ENCODE measurements at places on chromosomes 3 and 15. TPM values are rescaled to one million over a fixed set of nuclear protein-coding genes. Genes with fewer than 3 reads are reported as not detected.
A peak's percentile ranks its signal among the peaks of the same experiment; 100 is the strongest.

DNA sequence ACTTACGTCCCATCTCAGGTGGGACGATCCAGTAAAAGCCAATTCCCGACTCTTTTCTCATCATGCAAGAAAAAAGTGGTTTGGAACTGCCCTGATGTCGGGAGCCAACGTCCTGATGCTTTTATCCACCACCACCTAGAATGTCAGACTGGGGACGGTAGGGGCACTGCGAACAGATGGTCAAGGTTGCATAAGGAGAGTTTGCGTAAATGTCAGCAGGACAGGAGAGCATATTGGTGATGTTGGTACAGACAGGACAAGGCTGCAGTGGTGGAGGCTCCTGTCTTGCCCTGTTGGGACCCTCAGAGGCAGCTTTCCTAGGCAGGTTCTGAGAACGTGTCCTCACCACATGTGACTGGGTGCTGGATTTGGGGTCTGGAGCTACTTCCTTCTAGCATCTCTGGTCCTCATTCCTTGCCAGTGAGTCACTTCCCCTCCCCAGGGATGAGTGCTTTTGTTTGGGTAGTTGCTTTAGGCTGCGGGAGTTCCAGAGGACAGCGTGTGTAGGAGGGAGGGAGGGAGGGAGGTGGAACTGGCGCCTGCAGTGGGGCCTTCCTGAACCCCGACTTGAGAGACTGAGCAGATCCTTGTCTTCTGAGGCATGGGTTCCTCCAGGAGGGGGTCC, 21.0 kb downstream of the THSD4 start:
- H3K4me3 ChIP-seq, result no peak overlapping the region
- no peaks in the 10 kb centered on the region for H3K27me3 ChIP-seq
- no peak overlapping the region for H3K27ac ChIP-seq
- no peaks in the 10 kb centered on the region for H3K4me1 ChIP-seq
- H3K36me3 ChIP-seq, result no peaks in the 10 kb centered on the region

DNA sequence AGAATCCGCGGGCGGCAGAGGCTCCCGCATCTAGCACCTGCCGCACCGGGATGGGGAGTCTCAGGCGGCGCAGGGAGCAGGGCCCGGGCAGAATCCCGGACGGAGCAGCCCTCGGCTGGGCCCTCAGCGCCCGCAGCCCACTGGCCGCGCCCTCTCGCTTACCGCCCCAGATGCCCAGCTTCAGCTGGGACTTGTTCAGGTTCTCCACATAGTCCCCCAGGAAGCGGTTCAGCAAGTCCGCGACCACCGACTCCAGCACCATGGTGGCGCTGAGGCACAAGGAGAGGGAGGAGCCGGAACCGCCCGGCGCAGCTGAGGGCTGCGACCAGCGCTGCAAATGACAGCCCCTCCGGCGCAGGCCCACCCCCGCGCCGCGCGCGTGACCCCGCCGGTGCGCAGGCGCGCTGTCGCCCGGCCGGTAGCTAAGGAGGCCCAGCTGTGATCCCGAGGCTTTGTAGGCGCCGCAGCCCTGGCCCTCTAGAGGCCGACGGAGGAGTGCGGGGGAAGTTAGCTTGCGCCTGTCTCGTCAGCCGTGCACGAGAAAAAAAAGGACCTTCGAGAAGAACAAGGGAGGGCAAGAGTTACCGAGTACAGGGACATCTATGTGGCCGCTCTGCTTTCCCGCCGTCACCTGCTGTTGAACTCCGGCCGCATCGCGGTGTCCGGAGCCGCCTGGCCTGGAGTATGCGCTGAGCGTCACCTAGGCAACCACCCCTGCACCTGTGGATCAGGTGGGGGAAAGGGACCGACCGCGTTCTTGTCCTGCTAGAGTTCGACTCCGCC, at the start of gene VPS13C:
TSS of gene VPS13C (minus strand) at position 335 of the 783 bp plus-strand sequence. CDS start at position 262, 73 bp downstream.
- peaks cover 36% of the 10 kb centered on the region for H3K4me1 ChIP-seq
- DNase-seq, result peak; percentile 95
- H3K4me3 ChIP-seq, result peak within 1 kb of the TSS; percentile 96
- no peaks in the 10 kb centered on the region for H3K36me3 ChIP-seq
- H3K27ac ChIP-seq, result peak within 1 kb of the TSS; percentile 98

- no peaks in the 10 kb centered on the region for H3K4me1 ChIP-seq
- DNase-seq, result no peak
- no peaks in the 10 kb centered on the region for H3K36me3 ChIP-seq
- no peak overlapping the region for H3K4me3 ChIP-seq
Measured at GRCh38 chr3:41819236-41819635, 142.7 kb downstream of the ULK4 start.

- H3K27ac ChIP-seq, result no peak overlapping the region
- peaks cover 10% of the 10 kb centered on the region for H3K4me1 ChIP-seq
- H3K36me3 ChIP-seq, result no peaks in the 10 kb centered on the region
- H3K27me3 ChIP-seq, result no peaks in the 10 kb centered on the region
- no peak overlapping the region for H3K4me3 ChIP-seq
Measured at GRCh38 chr15:35626571-35627318, 80.8 kb upstream of the DPH6 start.

- H3K36me3 ChIP-seq, result no peaks in the 10 kb centered on the region
- no peaks in the 10 kb centered on the region for H3K27me3 ChIP-seq
- H3K27ac ChIP-seq, result no peak overlapping the region
- H3K4me1 ChIP-seq, result no peaks in the 10 kb centered on the region
- DNase-seq, result no peak
Measured at GRCh38 chr3:22593638-22594037, 609.5 kb upstream of the UBE2E2 start.

Gene SPINT1
- 76.5 TPM for total RNA-seq

DNA sequence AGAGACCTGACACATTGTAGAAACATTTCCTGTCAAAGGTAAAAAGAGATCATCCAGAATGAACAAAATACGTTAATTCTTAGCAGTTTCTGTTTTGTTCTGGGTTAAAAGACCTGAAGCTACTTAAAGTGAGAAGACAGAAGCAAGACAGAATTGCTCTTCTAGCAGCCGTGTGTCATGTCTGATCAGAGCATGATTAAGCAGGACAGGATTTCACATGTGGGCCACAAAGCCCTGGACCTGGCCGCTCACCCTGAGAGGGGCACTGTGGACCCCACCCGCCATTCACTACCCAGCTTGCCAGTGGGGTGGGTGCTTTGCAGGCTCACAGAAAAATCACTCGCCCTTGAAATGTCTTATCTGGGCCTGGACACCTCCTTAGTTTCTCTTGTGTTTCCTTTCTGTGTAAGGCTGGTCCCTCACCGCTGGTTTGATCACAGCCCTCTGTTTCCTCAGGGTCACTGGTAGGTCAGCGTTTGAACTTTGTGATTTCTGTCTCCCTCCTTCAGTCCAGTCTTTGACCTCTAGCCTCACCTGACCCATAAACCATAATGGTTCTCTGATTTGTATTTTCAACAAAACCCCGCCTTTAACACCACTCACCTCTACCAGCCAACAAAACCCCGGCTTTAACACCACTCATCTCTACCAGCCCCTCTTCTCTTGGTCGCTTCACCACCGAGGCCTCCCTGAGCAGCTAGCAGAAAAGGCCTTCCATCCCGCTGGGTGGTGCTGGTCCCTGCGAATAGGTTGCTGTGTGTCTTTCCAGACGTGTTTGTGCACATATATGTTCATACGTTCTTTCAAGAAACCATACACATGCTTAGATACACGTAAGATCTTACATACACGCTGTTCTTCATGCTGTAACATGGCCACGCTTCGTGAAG, 185.0 kb downstream of the OR4M2 start:
- H3K27me3 ChIP-seq, result no peaks in the 10 kb centered on the region
- DNase-seq, result no peak
- H3K27ac ChIP-seq, result peak overlapping the region; percentile 33
- no peak overlapping the region for H3K4me3 ChIP-seq

Gene HYAL1
- total RNA-seq, result 58.2 TPM

GRCh38 chr3:64865839-64866570, 178.2 kb upstream of the ADAMTS9 start:
- no peak for DNase-seq
- H3K27me3 ChIP-seq, result no peaks in the 10 kb centered on the region
- H3K36me3 ChIP-seq, result no peaks in the 10 kb centered on the region

DNA sequence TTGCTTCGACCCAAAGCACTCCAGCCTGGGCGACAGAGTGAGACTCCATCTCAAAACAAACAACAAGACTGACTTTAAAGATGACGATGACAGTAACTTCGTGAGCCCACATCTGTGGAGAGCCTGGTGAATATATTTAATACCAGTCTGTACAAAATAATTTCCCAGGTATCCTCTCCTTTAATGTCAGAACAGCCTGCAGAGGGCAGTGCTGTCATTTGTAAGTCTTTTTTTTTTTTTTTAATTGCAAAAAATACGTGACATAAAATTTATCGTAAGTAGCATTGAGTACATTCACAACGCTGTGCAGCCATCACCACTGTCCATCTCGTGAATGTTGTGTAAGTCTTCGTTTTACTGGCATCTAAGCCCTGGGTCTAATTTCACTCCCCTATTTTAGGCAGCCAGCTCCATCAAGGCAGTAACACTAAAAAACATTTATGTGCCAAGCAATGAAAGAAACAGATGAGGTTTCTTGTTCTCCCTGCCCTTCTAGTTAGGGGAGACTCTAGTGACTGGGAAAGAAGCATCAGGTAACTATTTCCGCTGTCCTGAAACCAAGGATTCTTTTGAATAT, 1.4 kb downstream of the HTD2 start:
- peak overlapping the region; percentile 94 for H3K4me3 ChIP-seq
- peak overlapping the region; percentile 99 for H3K27ac ChIP-seq
- H3K27me3 ChIP-seq, result no peaks in the 10 kb centered on the region
- peaks cover 29% of the 10 kb centered on the region for H3K4me1 ChIP-seq

GRCh38 chr15:62165104-62165792, at the start of gene C2CD4B:
Gene C2CD4B, minus strand, starts transcription at chr15:62165285. Its CDS starts 301 bp downstream, at chr15:62164984.
- H3K36me3 ChIP-seq, result no peaks in the 10 kb centered on the region
- peak within 1 kb of the TSS; percentile 62 for H3K27ac ChIP-seq
- peaks cover 51% of the 10 kb centered on the region for H3K27me3 ChIP-seq
- DNase-seq, result peak; percentile 70
- H3K4me1 ChIP-seq, result peaks cover 17% of the 10 kb centered on the region

All from lower lobe of right lung (tissue), 2 donors.